Uterus (tissue), 4 donors: ENCODE measurements at places on chromosomes 13 and 19. TPM values are rescaled to one million over a fixed set of nuclear protein-coding genes. Genes with fewer than 3 reads are reported as not detected.

DNA sequence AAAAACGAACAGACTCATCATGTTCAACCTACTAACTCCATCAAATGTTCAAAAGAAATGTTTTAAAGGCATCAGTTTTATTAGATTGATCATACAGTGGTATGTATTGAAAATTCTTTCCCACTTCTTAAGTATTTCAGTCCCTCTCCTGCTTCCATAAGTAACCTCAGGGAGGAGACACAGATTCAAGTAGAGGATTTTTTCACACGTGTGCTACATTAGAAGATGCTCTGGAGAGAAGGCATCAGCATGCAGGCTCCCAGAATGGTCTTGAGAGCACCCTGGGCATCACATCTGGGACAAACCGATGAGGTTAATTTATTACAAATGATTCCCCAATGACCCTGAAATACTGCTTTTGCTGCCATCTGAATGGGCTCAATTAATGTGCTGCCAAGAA, 3.6 kb downstream of the GPR12 start:
- no peak for DNase-seq

- no peak for DNase-seq
Observed at GRCh38 chr19:51810223-51810622, 15.3 kb downstream of the FPR3 start.

GRCh38 chr13:79084802-79085424, 321.1 kb downstream of the RBM26 start:
- DNase-seq = no peak

Gene OR7A5
- total RNA-seq = not detected

- DNase-seq = no peak
Observed at GRCh38 chr13:21694831-21695230, 24.0 kb downstream of the FGF9 start.

GRCh38 chr13:37587236-37587635, 11.3 kb downstream of the POSTN start:
- DNase-seq = no peak

DNA sequence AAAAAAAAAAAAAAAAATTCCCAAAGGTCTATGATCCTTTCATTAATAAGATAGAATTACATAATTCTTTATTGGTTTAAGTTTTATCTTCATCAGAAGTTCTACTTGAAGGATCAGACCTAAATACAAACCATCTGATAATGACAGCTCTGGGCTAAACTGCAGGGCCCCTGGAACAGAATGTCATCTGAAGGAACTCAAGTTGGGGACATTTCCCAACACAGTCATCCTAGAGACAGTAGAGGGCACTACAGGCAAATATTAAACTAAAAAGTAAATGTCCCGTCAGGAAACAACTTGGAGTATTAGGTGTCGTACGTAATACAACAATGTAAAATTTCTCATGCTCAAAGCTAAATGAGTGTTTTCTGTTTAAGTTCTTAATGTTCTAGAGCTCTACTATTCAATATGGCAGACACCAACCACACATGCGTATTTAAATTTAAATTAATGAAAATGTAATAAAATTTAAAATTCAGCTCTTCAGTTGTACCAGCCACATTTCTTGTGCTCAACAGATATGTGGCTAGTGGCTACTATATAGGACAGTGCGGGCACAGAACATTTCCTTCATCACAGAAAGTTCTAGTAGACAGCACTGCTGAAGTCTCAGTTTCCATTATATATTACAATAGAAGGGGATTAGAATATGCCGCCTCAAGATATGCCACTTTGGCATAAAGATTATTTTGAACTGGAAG, 21.8 kb upstream of the NAXD start:
- no peak for DNase-seq

Gene LACC1
- total RNA-seq = 7.7 TPM

- no peak for DNase-seq
Observed at GRCh38 chr19:36265064-36265463, 50.2 kb downstream of the ZNF146 start.

DNA sequence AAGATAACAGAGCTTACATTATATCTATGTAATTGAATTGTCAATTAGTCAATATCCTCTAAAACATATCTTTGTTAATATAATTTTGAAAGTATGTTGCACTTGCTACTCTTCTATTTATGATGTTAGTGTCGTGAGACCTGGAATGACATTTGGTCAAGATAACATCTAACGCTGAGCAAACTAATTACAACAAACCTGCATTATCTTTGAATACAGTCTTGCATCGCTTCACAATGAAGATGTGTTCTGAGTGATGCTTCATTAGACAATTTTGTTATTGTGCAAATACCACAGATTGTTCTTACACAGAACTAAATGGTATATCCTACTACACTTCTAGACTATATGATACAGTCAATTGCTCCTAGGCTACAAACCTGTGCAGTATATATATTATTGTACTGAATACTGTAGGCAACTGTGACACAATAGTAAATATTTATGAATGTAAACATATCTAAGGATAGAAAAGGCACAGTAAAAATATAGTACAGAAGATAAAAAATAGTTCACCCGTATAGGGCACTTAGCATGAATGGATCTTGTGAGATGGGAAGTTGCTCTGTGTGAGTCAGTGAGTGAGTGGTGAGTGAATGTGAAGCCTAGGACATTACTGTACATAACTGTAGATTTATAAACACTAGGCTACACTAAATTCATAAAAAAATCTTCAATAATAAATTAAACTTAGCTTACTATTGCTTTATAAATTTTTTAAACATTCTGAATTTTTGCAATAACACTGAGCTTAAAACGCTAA, 1773.8 kb downstream of the PCDH9 start:
- DNase-seq = no peak

GRCh38 chr13:23074075-23074828, 106.5 kb upstream of the SGCG start:
- DNase-seq = peak; percentile 61

- DNase-seq = peak; percentile 22
Observed at GRCh38 chr13:60583196-60583888, 186.3 kb downstream of the TDRD3 start.

Gene ERICH6B
- total RNA-seq = not detected

- no peak for DNase-seq
Observed at GRCh38 chr13:18947376-18947977, 234.1 kb downstream of the TUBA3C start.

- DNase-seq = no peak
Observed at GRCh38 chr13:111153977-111154332, 38.8 kb downstream of the ARHGEF7 start.

DNA sequence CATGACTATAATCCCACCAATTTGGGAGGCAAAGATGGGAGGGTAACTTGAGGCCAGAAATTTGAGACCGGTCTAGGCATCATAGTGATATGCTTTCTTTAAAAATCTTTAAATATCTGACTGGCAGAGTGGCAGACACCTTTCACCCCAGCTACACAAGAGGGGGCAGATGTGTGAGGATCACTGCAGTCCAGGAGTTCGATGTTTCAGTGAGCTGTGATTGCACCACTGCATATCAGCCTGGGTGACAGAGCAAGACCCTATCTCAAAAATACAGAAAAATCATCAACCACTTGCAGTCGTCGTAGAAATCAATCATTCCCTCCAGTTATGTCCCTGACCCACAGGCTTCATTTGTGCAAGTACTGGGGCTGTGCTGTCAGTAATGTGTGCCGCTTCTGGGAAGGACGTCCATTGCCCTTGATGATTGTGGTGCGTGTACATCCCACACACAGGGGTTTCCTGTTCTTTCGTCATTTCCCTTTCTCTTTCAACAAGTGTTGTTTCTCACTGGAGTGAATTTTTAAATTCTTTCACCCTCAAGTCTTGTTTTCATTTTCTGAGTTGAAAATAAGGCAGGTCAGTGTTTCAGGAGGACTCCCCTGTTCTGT, 1.4 kb downstream of the LGALS14 start:
- DNase-seq = no peak

GRCh38 chr19:55581145-55581822, 636 bp upstream of the ZNF579 start:
- no peak for DNase-seq

Gene TMC4
- total RNA-seq = not detected

DNA sequence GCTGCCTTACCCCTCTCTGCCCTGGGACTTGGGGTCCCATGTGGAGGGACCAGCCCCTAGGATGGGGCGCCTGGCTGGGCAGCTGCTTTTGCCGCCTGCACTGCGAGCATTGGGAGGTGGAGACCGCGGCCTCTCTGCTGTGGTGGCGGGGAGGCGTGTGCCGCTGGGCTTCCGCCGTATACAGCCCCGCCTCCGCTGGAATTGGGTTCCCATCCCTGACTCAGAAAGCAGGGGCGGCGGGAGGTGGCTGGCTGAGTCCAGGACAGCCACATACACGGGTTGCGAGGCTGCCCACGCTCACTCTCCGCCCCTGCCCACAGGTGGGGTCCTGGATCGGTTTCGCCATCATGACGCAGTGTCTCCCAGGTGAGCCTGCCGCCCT, 6.6 kb downstream of the NDUFB7 start:
- no peak for DNase-seq

Gene ADGRE3
- not detected for total RNA-seq

Gene CLDND2
- total RNA-seq = 1.2 TPM

DNA sequence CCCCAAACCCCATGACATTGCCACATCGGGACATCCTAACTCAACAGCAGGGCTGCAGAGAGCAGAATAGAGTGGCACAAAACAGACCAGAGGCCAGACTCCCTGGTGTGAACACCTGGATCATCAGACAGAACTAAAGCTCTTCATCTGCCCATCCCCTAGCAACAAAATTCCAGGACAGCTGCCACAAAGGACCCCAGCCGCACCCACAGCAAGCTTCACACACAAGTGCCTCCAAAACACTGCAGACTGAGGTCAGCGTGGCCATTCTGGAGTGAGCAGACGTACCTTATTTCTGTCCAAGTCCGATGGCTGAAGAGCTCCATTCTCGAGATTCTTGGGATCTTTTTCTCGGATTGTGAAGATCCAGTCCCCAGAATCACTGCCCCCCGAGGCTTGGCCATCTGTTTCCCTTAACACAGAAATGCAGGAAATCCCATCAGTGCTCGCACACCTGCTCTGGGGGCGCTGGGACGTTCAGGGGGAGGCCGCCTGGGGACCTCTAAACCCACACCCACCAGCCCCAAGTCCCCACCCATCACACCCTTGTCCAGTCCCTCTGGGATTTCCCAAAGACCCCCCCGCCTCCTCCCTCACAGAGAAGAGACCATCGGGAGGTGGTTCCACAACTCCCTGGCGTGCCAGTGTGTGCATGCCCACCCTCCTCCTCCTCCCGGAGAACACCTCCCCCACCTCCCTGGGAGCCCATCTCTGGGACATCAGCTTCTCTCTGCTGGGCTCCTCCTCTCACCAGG, 115.2 kb downstream of the STK24 start:
- DNase-seq = no peak

- no peak for DNase-seq
Observed at GRCh38 chr13:73413656-73414055, 354.9 kb downstream of the KLF5 start.

DNA sequence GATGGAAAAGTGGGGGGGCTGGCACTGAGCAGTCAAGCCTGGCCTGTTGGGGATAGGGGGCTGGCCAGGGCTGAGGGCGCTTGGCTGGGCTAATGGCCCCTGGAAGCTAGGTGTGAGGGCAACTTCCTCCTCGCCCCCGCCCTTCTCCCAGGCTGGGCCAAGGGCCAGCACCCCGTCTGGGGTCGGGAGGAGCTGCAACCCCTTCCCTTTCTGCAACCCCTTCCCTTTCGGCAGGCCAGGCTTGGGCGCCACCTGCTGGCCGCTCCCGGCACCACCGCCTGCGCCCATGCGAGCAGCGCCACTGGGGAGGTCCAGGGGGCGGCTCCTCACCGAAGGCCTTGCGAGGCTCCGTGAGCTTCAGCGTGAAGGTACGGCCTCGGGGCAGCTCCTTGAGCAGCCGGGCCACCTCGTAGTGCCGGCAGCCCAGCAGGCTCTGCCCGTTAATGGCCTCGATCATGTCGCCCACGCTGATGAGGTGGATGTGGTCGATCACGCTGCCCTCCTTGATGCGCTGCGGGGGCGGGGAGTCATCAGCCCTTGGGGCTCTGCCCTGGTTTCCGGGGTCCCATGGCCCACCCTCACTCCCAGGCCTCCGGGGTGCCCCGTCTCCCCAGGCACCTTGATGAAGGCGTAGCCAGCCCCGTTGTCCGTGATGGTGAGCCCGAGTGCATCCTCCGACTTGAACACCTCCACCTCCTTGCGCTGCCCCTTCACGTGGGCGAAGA, 5.0 kb upstream of the PTGER1 start:
- DNase-seq = no peak

Gene PTGIR
- total RNA-seq = 0.88 TPM

DNA sequence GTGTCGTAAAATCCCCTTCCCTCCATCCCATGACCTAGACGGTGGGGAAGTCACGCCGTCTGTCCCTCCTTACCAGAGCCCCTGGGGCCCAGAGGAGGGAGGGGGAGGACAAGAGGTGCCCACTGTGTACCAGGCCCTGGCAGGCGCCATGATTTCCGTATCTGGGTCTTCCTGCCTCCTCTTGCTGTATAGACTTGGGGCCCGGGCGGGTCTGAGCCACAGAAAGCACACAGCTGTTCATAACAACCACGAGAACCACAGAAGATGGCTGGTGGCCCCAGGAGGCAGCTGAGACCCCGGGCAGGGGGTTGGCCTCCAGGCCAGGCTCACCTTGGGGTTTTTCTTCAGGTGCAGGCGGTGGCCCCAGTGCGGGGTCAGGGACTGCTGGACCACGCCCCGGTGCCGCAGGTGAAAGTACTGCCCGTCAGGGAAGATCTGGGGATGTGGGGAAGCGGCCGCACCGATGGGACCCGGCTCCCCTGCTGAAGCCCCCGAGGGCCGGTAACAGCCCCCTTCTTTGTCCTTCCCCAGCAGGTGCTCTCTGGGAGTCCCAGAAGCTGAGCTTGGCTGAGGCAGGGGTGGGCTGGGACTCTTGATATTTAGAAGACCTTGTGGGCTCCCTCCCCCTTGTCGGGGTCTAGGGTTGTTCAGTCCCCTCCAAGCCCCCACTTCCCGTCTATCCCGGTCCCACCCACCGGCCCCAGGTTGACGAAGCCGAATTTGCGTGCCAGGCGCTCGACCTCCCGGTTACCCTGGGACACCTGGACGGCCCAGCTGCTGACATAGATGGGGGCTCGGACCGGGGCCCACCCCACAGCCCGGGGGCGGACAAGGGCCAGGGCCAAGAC, 463 bp downstream of the PCSK4 start:
- no peak for DNase-seq

Gene TNFRSF19
- total RNA-seq = 2.0 TPM

DNA sequence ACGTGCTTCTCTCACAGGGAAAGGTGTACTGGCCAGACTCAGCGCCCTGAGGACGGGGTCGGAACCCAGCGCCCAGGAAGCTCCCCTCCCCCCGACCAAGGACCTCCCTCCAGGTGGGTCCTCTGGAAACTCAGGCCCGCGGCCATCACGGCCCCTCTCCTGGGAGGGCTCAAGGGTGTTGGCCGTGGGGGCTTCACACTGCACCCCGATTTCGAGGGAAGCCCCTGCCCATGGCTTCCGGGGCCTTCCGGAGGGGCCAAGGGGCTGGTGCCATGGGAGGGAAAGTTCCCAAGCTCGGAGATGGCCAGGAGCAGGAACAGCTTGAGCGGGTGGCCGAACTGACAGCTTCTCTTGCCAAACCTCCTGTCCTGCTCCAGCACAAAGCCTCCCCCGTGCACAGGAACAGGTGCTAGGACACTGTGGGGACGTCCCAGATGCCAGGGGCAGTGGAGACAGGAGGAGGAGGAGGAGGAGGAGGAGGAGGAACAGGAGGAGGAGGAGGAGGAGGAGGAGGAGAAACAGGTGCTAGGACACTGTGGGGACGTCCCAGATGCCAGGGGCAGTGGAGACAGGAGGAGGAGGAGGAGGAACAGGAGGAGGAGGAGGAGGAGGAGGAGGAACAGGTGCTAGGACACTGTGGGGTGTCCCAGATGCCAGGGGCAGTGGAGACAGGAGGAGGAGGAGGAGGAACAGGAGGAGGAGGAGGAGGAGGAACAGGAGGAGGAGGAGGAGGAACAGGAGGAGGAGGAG, 10.0 kb downstream of the SBNO2 start:
- DNase-seq = no peak

- DNase-seq = no peak
Observed at GRCh38 chr13:99636306-99636705, 135.0 kb downstream of the TM9SF2 start.
